ENCODE measurements at places on chromosomes 7 and 10.

GRCh38 chr7:130901209-130901783 is 167.3 kb upstream of the KLF14 start:
- peak; percentile 48 for DNase-seq

DNA sequence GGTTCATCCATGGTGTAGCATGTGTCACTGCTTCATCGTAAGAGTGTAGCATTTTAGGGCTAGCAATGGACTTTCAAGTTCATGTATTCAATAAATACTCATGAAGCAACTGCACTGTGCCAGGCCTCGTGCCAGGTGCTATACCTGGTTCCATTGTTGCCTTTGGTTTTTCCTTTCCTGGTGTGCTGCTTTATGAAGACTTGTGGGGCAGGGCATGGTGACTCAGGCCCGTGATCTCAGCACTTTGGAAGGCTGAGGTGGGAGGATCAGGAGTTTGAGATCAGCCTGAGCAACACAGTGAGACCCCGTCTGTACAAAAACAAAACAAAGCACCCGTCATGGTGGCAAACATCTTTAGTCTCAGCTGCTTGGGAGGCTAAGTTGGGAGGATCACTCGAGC is 2.2 kb upstream of the CPA4 start:
- no peak for DNase-seq

GRCh38 chr10:71912431-71912830 is 51.8 kb upstream of the CHST3 start:
- DNase-seq, result no peak

- no peak for DNase-seq
Measured at GRCh38 chr7:119842786-119843185, 430.2 kb upstream of the KCND2 start.

- peak; percentile 51 for DNase-seq
Measured at GRCh38 chr10:112792487-112793201, 157.4 kb upstream of the TCF7L2 start.

- no peak for DNase-seq
Measured at GRCh38 chr10:398954-399353, 263.7 kb downstream of the ZMYND11 start.

- DNase-seq, result no peak
Measured at GRCh38 chr7:7957513-7957912, 11.1 kb upstream of the GLCCI1 start.

- DNase-seq, result no peak
Measured at GRCh38 chr7:112782498-112782897, 7.7 kb downstream of the TMEM168 start.

DNA sequence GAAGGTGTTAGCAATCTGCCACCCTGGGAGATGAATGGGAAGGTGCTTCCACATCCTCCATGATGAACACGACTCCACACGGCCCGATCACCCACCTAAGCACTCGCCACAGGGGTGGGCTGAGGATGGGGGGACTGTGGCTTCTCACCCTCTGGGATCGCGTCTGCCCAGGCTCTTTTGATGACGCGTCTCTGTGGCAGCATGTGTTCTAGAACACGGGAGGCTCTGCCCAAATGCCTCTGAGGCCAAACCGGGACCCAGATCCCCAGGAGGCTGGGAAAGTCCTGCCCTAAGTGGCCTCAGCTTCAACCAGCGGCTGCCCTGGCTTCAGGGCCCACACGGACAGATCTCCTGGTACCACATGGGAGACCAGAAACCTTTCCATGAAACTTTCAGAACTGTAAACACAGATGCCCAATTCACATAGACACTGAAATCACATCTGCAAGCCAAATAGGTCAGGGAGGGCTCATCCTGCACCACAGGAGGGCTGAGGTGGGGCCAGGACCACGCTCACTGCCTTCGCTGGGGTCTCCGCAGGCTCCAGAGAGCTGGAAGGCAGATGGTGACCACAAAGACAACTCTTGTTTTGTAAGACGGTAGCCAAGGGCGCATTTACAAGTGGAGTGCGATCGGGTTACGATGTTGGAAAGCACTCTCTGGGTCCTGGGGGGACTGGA is 200.6 kb downstream of the PTPRN2 start:
- DNase-seq, result no peak

- peak; percentile 48 for DNase-seq
Measured at GRCh38 chr10:100338434-100339036, 8.5 kb upstream of the SCD start.

- DNase-seq, result peak; percentile 26
Measured at GRCh38 chr10:127161482-127161881, 34.9 kb downstream of the INSYN2A start.

- no peak for DNase-seq
Measured at GRCh38 chr10:23283680-23284079, 60.9 kb downstream of the C10orf67 start.

DNA sequence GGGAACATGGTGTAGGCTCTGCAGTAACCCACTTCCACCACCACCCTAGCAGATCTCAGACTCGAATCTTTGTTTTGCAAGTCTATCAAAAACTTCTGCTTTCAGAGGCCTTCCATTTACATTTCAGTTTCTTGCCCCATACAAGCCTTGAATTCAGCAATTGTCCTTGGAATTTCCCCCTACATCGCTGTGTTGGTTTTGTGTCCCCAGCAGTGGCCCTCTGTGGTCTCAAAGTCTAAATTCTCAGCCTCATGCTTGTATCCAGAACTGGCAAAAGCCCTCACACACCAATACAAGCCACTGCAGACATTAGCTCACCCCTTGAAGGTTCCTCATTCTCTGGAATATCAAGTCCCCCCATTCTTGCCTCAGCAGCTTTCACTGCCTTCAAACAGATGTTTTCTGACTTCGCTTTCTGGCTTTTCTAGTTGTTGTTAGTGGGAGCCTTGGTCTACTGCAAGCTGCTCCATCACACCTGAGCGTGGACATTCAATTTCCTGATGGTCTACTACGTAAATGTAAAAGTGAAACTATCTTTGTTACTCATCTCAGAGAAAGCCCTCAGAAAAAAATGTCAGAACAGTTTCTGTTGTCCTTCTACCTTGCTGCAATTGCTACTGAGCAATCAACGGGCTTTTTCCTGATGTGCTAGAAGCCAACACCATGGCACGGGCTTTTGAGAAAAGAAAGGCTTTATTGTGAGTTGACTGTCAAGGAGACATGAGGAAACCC is 1.8 kb upstream of the NUB1 start:
- no peak for DNase-seq

DNA sequence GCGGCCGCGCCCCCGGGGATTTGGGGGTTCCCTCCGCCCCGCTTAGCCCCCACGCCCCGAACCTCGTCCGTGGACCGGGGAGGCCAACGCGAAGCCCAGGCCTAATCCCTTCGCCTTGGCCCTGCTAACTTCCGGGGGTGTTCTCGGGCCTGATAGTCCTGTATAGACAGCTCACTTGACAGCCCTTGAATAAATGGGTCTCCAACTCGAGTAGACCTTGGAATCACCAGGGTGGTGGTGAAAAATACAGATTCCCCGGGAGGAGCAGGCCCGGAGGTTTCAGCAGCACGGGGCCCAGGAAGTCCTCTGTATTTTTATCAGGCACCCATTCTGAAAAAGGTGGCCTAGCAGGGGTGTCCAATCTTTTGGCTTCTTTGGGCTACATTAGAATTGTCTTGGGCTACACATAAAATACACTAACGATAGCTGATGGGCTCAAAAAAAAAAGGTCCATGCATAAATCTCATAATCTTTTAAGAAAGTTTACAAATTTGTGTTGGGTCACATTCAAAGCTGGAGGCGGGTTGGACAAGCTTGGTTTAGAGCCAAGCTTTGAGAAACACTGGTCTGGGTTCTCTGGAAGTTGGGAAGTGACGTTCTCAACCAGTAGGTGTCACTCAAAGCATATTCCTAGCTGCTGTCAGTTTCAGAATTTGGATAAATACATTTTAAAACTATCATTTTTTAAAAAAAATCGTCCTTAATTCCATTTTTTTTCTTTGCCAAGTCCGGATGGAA is 221.7 kb downstream of the PHTF2 start:
- peak; percentile 10 for DNase-seq

DNA sequence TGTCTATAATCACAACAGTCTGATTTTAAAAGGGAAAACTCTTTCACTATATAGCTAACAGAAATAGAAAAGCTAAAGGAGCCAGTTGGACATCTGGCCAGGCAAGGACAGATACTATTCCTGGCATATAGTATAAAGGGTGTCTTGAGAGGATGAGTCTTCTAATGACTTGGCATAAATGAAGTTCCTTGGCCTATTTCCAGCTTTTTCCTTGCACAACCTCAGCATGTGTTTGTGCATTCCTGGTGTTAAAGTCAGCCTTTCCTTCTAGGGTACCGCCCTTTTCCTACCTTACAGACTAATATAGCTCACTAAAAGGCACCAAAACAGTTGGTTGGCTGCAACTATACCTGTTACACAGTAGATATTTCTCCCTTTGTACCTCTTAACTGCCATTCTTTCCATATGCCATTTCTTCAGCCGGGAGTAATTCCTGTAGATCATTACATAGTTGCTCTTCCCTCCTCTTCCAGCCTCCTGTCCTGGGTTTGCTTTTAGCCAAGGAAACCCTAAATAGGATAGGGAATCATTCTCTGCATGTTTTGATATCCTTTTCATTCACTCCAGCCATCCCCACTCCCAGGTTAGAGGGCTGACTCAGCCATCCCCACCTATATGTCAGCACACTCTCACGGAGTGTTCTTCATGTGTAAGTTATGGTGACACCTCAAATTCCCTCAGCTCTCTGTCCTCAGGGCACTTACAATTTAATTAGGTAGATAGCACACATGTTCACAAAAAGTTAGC is 102.1 kb upstream of the MDFIC start:
- DNase-seq, result no peak

GRCh38 chr7:150439967-150440366 is 10.5 kb upstream of the GIMAP8 start:
- DNase-seq, result no peak

DNA sequence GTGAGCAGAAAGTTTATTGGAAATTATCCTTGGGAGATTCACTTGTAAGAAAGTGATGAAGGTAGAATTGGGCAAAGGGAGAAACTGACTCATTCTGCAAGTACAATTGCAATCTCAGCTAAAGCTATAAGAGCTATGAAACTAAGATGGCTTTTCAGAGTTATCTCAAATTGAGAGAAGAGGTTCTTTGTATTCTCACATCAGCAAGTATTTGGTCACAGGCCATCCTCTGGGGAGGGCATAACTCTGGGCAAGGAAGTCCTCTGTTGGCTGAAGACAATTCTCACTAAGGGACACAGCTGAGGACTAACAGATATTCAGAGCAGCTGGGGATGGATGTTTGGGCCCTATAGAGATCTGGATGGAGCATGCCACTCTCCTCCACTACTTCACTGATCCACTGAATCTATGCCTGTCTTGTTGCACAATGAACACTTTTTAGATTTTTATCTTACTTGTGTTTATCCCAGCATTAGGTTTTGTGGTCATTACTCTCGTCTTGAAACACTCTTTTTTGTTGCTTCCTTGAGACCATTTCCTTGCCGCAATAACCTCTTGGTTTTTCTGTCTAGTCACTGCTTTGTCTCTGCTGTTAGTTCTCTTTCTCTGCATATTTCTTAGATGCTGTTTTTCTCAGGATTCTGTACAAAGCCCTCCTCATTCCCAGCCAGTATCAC is 115.1 kb downstream of the GNAI1 start:
- DNase-seq, result no peak

GRCh38 chr7:11026452-11027359 is 53.0 kb downstream of the PHF14 start:
- no peak for DNase-seq
